ENCODE measurements at places on chromosomes 2 and 18.
A peak's percentile ranks its signal among the peaks of the same experiment; 100 is the strongest.

DNA sequence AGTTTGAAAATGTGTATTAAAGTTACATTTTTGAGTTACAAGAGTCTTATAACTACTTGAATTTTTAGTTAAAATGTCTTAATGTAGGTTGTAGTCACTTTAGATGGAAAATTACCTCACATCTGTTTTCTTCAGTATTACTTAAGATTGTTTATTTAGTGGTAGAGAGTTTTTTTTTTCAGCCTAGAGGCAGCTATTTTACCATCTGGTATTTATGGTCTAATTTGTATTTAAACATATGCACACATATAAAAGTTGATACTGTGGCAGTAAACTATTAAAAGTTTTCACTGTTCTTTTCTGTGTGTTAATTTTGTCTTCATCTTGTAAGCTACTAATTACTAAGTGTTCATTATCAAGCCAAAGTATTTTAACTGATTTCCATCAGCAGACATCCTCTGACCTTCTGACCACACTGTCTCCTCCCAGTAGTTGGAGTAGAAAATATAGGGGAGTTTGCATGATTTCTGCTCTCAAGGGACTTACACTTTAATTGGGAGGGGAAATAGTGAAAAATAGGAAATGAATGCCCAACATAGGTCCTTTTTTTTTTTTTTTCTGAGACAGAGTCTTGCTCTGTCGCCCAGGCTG, 4.3 kb downstream of the PMAIP1 start:
- DNase-seq: no peak

- no peak for DNase-seq
Measured at GRCh38 chr2:26268213-26268612, 23.5 kb downstream of the HADHB start.

GRCh38 chr2:158723181-158723838, 71.8 kb upstream of the DAPL1 start:
- DNase-seq: no peak

GRCh38 chr2:200158647-200159356, 147.7 kb upstream of the SPATS2L start:
- no peak for DNase-seq

- no peak for DNase-seq
Measured at GRCh38 chr2:42214669-42215068, 45.5 kb downstream of the EML4 start.

DNA sequence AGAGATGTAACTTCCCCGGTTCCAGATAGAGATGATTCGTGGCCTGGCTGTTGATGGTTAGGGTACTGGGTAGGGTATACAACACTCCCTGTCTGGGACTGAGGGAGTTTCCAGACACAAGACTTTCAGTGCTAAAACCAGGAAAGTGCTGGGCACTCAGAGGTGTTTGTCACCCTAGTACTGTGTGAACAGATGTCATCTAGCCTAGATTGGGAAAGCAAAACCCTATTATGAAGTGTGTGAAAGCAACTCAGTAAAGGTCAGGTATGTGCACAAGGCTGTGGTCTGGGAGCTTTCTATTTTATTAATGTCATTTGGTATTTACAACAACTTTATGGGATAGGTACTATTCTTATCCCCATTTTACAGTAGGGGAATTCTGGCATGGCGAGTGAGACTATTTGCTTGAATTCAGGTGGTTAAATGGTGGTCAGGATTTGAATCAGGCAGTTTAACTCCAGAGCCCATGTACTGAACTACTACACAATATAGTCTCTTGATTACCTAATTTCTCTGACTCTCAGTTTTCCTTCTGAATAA, 2.6 kb downstream of the BZW1 start:
- DNase-seq: peak; percentile 13

- DNase-seq: no peak
Measured at GRCh38 chr2:205860885-205861284, 178.6 kb downstream of the NRP2 start.

GRCh38 chr18:67081482-67082211, 434.9 kb downstream of the DSEL start:
- no peak for DNase-seq

- DNase-seq: no peak
Measured at GRCh38 chr2:155190342-155190741, 491.8 kb downstream of the KCNJ3 start.

GRCh38 chr2:102773149-102773705, 11.4 kb downstream of the TMEM182 start:
- no peak for DNase-seq

GRCh38 chr2:131493199-131493968, 1.2 kb upstream of the MZT2A start:
- no peak for DNase-seq

GRCh38 chr2:201513271-201513670, 61.7 kb downstream of the STRADB start:
- DNase-seq: no peak

- no peak for DNase-seq
Measured at GRCh38 chr2:227536445-227536844, 62.2 kb upstream of the SCYGR2 start.

GRCh38 chr2:156769802-156770201, 333.6 kb downstream of the GPD2 start:
- DNase-seq: no peak

GRCh38 chr2:200087451-200087850, 132.1 kb downstream of the MAIP1 start:
- DNase-seq: no peak

- DNase-seq: no peak
Measured at GRCh38 chr18:27583466-27583865, 398.4 kb upstream of the CHST9 start.

DNA sequence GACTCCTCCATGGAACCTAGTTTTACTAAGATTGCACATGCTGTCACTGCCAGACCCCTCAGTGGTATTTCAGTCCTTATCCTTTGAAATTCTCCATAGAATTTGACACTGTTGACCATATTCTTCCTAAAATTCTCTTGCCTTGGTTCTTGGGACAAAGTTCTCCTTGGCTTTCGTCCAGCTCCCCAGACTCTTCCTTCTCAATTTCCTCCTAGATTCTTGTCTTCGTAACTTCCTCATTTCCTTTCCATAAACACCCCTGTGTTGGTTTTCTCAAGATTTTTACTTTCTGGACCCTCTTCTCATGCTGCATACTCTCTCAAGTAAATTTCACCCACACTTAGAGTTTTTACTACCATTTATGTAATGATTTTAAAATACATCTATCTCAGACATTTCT, 96.6 kb upstream of the TWSG1 start:
- no peak for DNase-seq

DNA sequence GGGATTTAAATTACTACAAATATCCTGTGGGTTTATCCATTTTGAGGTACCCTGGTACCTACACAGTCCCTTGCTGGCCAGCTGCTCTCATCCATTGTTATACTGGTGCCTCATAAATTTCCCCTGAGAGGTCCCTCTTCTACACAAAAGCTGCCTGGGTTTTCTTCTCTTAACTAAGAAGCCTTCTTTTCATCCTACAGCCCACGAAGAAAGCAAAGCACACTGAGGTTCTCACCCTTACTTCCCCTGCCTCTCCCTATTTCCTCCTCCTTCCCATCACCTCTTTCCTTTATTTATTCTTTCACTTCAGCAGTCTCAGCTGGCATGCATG, 154.9 kb downstream of the CSRNP3 start:
- DNase-seq: no peak

- DNase-seq: no peak
Measured at GRCh38 chr2:47354848-47355204, 48.1 kb upstream of the MSH2 start.

GRCh38 chr18:48905513-48905912, 45.3 kb downstream of the SMAD7 start:
- no peak for DNase-seq

- DNase-seq: no peak
Measured at GRCh38 chr2:71277536-71278103, 50.7 kb upstream of the PAIP2B start.

GRCh38 chr2:207332480-207333212, 166.9 kb upstream of the KLF7 start:
- peak; percentile 60 for DNase-seq

DNA sequence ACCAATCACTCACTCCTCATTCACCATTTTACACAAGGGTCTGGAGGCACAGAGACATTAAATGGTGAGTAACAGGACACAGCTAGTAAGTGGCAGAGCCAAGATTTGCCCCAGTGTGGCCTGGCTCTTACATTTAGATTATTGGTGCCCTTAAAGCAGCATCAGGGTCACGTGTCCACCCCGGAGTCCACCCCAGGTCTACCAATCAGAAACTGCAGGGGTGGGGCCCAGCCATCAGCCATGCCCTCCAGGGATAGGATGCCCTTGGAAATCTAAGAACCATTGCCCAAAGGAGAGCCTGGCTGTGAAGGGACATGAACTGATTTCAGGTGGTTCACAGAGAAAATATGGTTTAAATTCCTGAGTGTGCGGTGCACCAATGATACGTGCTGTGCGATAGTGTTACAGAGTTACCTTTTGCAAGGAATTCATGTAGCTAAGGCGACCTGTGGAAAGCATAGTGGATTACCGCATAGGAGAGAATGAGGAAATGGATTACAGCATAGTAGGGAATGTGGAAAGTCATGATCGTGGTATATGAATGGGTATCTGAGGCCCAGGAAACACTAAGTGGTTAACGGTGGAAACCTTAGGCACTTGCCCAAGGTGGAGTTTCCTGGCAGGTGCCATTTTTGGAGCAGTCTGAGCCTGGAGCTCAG, 17.8 kb downstream of the IGFBP5 start:
- no peak for DNase-seq

DNA sequence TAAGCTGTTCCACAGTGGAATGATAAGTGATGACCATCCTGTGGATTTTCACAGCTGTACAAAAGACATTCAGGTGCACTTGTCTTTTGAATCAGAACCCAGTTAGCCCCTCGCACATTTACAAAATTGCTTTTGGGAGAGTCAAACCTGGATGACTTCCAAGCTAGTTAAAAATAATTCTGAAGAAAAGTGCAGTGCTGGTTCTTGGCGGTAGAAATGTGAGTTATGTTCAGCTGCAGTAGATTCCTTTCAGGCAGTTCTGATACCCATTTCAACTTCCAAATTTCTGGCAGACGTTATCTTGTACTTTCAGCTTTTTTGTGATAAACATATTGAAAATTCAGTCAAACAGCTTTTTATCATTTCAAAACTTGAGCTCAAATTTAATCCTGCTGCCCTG, 324.7 kb downstream of the NRXN1 start:
- DNase-seq: no peak

DNA sequence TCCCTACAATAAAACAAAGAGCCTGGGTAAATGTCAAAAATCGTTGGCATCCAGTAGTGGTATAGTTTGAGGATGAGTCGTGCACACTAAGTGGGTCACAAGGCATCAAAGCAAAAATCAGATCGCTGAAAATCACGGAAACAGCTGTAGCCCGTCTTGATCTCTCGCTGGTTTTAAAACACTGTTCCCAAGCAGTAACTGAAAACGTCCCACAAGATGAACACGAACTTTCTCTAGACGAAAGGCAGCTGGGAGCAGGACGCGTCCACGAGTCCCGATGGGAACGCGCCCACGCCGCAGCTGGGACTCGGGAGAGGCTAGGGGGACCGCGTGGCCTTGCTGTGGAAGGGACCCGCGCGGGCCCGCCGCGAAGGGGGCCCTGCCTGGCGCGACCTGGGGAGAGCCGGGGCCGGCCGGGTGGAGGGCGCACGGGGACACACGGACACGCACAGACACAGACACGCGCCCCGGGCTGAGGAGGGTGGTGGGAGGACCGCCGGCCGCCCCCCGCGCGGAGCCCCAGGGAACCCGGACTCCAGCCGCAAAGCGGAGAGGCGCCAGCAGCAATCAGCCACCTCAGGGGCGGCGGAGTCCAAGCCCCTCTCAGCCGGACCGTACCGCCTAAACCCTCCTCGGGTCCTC, 651 bp downstream of the STK17B start:
- DNase-seq: no peak

GRCh38 chr2:180360283-180360618, 353.2 kb upstream of the CWC22 start:
- no peak for DNase-seq

- no peak for DNase-seq
Measured at GRCh38 chr2:2536416-2537056, 205.5 kb upstream of the MYT1L start.

DNA sequence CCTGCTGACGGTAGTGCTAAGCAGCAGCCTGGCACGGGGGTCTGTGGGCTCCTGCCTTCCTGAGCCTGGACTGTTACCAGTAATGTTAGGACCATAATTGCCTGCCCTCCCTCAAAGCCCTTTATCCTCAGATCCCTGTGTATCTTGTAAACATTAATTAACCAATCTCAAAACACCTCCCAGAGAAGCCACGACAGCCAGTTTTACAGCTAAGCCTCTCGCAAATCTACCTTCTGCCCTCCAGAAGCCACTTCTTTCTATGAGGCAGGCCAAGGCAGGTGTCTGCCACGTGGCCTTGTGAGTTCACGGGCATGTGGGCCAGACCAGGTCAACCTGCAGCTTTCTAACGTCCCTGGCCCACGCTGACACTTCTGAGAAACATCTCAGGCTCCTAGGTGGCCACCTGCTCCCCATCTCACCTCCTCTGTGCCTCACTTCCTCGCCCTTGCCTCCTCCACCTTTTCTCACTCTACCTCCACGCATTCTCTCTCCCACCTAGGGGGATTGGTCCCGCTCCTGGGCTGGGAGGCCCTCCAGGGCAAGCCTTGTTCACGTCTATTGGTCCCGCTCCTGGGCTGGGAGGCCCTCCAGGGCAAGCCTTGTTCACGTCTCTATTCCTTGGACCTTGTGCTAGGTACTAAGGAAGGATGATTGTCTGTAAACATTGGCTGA, 64.3 kb downstream of the EDAR start:
- no peak for DNase-seq

DNA sequence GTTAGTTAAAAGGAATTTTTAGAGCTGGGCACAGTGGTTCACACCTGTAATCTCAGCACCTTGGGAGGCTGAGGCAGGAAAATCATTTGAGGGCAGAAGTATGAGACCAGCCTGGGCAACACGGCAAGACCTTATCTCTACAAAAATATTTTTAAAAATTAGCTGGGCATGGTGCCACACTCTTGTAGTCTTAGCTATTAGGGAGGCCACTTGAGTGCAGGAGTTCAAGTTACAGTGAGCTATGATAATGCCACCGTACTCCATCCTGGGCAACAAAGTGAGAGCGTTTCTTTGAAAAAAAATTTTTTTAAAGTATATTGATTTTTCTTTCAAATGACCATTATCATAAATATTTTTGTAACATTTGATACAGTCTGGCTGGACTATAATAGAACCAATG, 93.6 kb upstream of the FAM117B start:
- no peak for DNase-seq

GRCh38 chr2:16382451-16382850, 283.2 kb downstream of the CYRIA start:
- DNase-seq: no peak

DNA sequence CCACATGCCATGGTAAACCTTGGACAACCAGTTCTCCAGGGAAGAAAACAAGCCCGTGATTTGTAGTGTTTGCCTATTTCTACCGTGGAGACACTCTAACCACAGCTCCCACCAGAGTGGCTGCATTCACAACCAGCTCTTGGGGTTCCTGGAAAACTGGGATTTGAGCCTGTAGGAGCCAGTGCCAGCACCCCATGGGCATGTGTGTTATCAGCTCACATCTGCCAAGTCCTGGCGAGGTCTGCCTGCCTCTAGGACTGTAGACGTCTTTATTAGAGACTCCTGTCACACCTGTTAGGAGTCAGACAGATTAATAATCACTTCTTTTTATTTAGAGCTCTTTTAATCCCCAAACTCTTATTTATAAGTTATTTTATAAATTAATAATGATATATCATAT, 41.0 kb downstream of the INPP5D start:
- DNase-seq: no peak
